Tibial nerve (tissue), 4 donors: ENCODE measurements at places on chromosomes 6 and 20. TPM values are rescaled to one million over a fixed set of nuclear protein-coding genes. Genes with fewer than 3 reads are reported as not detected.

DNA sequence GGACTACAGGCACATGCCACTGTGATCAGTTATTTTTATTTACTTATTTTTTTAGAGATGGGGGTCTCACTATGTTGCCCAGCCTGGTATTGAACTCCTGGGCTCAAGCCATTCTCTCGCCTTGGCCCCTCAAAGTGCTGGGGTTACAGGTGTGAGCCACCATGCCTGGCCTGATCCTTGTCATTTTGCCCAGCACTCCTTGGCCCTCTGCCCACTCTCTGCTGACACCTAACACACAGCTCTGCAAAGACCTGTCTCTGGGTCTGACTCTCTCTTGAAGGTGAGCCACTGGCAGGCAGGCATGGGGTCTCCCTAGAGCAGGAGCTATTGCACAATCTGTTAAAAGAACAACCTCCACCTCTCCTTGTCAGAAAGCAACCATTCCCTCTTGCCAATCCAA lies 155.6 kb downstream of the ZFP64 start:
- no peak overlapping the region for H3K4me3 ChIP-seq
- no peaks in the 10 kb centered on the region for H3K36me3 ChIP-seq
- H3K27ac ChIP-seq: no peak overlapping the region
- H3K27me3 ChIP-seq: no peaks in the 10 kb centered on the region
- no peak for DNase-seq

Gene CGA
- not detected for total RNA-seq

Gene CLDN20
- total RNA-seq: 2.9 TPM

GRCh38 chr6:22392711-22393110 lies 95.9 kb upstream of the PRL start:
- no peak for DNase-seq
- no peaks in the 10 kb centered on the region for H3K4me1 ChIP-seq
- no peak overlapping the region for H3K27ac ChIP-seq
- no peaks in the 10 kb centered on the region for H3K27me3 ChIP-seq
- H3K4me3 ChIP-seq: no peak overlapping the region

DNA sequence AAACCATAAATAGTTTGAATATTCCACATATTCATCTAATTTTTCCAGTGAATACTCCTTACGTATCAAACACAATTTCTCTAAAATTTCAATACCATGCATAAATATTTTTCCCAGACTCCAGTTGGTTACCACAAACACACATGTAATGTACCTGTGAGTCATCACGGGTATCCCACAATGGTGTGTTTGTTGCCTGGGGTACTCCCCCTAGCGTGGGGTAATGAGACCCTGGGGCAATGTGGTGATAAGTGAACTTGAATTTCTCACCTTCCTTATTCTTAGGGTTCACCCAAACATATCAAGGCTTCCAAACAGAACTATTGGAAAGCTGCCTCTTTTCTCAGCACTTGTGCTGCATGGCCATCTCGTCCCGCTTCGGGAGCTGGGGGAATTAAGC lies 51.0 kb downstream of the STX7 start:
- H3K36me3 ChIP-seq: no peaks in the 10 kb centered on the region
- no peaks in the 10 kb centered on the region for H3K4me1 ChIP-seq

Gene PHACTR1
- total RNA-seq: 1.5 TPM

GRCh38 chr6:30818391-30818841 lies 65.9 kb upstream of the DDR1 start:
- no peaks in the 10 kb centered on the region for H3K27me3 ChIP-seq
- H3K36me3 ChIP-seq: no peaks in the 10 kb centered on the region
- no peak overlapping the region for H3K4me3 ChIP-seq
- DNase-seq: no peak
- no peaks in the 10 kb centered on the region for H3K4me1 ChIP-seq
- no peak overlapping the region for H3K27ac ChIP-seq

Gene PKIG
- total RNA-seq: 78.2 TPM

Gene SULF2
- total RNA-seq: 40.9 TPM

- H3K27ac ChIP-seq: peak overlapping the region; percentile 99
- H3K36me3 ChIP-seq: no peaks in the 10 kb centered on the region
Measured at GRCh38 chr6:26021001-26021349, 58.4 kb downstream of the TRIM38 start.

DNA sequence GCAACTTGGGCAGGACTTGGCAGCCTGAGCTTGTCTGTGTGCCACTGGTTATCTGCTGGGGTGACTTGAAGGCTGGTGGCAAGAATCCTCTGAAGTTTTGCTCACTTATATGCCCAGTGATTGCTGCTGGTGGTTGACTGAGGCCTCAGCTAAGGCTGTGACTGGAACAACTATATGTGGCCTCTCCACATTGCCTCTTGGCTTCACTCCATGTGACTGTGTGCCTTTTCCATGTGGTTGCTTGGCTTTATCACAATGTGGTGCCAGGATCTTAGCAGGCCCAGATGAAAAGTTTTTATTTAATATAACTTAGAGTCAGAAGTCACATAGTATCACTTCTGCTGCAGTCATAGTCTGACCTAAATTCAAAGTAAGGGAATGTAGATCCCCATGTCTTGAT lies 104.5 kb downstream of the ADAT2 start:
- no peak for DNase-seq
- no peaks in the 10 kb centered on the region for H3K27me3 ChIP-seq
- no peaks in the 10 kb centered on the region for H3K4me1 ChIP-seq
- no peaks in the 10 kb centered on the region for H3K36me3 ChIP-seq
- H3K4me3 ChIP-seq: no peak overlapping the region
- H3K27ac ChIP-seq: no peak overlapping the region

Gene MUC21
- not detected for total RNA-seq

DNA sequence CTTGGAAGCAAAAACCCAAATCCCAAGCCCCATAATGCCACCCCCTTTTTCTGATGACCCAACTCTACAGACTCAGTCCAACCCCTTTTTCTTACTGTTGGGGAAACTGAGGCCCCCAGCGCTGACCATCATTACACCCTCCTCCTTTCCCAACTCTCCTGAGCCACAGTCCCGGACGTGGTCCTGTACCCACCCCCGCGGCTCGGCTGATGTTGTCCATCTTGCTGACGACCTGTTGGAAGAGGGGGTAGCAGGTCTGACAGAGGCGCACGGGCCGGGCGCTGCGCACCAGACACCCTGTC lies 533 bp downstream of the OSTM1 start:
- peak overlapping the region; percentile 70 for H3K27ac ChIP-seq
- H3K4me1 ChIP-seq: peaks cover 16% of the 10 kb centered on the region
- no peaks in the 10 kb centered on the region for H3K27me3 ChIP-seq
- H3K4me3 ChIP-seq: peak overlapping the region; percentile 95
- peaks cover 8% of the 10 kb centered on the region for H3K36me3 ChIP-seq

DNA sequence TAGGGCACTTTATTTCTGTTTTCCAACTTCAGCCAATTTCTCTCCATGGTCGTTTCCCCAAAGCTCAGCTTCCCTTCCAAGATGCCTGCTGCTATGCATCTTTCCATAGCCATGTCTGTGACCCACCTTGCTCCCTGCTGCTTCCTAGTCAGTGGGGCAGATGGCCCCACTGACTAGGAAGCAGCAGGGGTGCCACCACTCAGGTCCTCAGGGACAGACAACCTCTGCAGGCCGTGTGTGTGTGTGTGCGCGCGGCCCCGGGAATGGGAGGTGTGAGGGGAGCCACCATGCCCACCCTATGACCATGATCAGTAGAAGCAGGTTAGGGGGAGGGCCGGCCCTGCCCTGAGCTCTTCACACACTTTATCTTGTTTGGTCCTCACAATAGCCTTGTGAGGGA lies 2.7 kb upstream of the IP6K3 start:
- no peaks in the 10 kb centered on the region for H3K4me1 ChIP-seq
- H3K4me3 ChIP-seq: no peak overlapping the region
- no peaks in the 10 kb centered on the region for H3K36me3 ChIP-seq
- H3K27ac ChIP-seq: no peak overlapping the region
- H3K27me3 ChIP-seq: no peaks in the 10 kb centered on the region

DNA sequence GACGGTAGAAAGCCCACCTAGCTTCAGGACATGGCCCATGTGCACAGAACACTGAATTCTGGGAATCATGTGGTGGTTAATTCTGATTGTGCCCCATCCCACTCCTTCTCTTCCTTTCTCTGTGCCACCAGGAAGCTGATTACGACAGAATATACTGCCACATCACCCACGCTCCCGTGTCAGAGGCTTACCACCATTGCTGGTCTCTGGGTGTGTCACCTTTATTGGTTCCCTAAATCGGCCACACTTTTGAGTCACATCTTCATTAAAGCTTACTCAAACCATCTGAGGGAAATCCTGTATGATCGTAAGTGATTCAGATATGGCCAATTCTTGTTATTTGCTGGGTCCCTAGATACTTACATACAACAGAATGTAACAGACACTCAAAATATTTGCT lies 3.1 kb downstream of the TRMT6 start:
- no peak overlapping the region for H3K4me3 ChIP-seq
- H3K27me3 ChIP-seq: no peaks in the 10 kb centered on the region
- H3K36me3 ChIP-seq: no peaks in the 10 kb centered on the region
- no peak overlapping the region for H3K27ac ChIP-seq

- no peak overlapping the region for H3K4me3 ChIP-seq
- no peaks in the 10 kb centered on the region for H3K4me1 ChIP-seq
- H3K27ac ChIP-seq: no peak overlapping the region
- DNase-seq: no peak
- H3K36me3 ChIP-seq: no peaks in the 10 kb centered on the region
Measured at GRCh38 chr6:52098721-52099120, 11.3 kb upstream of the PKHD1 start.

Gene SIRPB2
- 28.5 TPM for total RNA-seq

DNA sequence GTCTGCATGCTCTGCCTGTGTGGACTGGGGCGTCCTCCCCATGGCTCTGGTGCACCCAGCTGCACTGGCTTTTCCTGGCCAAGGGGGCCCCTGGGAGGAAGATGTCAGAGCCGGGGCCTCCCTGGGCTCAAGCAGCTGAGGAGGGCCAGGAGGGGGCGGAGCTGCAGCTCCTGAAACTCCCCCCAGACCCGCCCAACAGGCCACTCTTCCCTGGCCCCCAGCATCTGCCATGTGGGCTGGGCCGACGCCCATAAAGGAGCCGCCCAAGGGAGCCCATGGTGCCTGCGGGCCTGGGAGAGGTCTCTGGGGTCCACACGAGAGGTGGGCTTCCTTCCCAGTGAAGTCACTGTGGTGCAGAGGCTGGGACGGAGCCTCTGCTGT lies 4.0 kb downstream of the RBBP8NL start:
- no peak for DNase-seq
- no peak overlapping the region for H3K27ac ChIP-seq
- no peaks in the 10 kb centered on the region for H3K36me3 ChIP-seq
- no peak overlapping the region for H3K4me3 ChIP-seq
- no peaks in the 10 kb centered on the region for H3K4me1 ChIP-seq

Gene CLIC5
- 6.6 TPM for total RNA-seq

Gene BTBD9
- 11.4 TPM for total RNA-seq

Gene TTBK1
- total RNA-seq: not detected

Gene GSTA2
- not detected for total RNA-seq

Gene FAM83C
- not detected for total RNA-seq

- H3K4me1 ChIP-seq: peaks cover 8% of the 10 kb centered on the region
- DNase-seq: no peak
- H3K36me3 ChIP-seq: no peaks in the 10 kb centered on the region
- no peaks in the 10 kb centered on the region for H3K27me3 ChIP-seq
- no peak overlapping the region for H3K27ac ChIP-seq
Measured at GRCh38 chr6:166604911-166605310, 18.4 kb upstream of the RAMACL start.

- H3K36me3 ChIP-seq: no peaks in the 10 kb centered on the region
- H3K4me1 ChIP-seq: no peaks in the 10 kb centered on the region
- no peaks in the 10 kb centered on the region for H3K27me3 ChIP-seq
- no peak overlapping the region for H3K4me3 ChIP-seq
- no peak for DNase-seq
Measured at GRCh38 chr6:148157841-148158240, 184.8 kb upstream of the SASH1 start.

- H3K4me3 ChIP-seq: peak overlapping the region; percentile 34
- peaks cover 57% of the 10 kb centered on the region for H3K4me1 ChIP-seq
- no peaks in the 10 kb centered on the region for H3K36me3 ChIP-seq
Measured at GRCh38 chr6:1604158-1605003, 5.3 kb upstream of the FOXC1 start.

DNA sequence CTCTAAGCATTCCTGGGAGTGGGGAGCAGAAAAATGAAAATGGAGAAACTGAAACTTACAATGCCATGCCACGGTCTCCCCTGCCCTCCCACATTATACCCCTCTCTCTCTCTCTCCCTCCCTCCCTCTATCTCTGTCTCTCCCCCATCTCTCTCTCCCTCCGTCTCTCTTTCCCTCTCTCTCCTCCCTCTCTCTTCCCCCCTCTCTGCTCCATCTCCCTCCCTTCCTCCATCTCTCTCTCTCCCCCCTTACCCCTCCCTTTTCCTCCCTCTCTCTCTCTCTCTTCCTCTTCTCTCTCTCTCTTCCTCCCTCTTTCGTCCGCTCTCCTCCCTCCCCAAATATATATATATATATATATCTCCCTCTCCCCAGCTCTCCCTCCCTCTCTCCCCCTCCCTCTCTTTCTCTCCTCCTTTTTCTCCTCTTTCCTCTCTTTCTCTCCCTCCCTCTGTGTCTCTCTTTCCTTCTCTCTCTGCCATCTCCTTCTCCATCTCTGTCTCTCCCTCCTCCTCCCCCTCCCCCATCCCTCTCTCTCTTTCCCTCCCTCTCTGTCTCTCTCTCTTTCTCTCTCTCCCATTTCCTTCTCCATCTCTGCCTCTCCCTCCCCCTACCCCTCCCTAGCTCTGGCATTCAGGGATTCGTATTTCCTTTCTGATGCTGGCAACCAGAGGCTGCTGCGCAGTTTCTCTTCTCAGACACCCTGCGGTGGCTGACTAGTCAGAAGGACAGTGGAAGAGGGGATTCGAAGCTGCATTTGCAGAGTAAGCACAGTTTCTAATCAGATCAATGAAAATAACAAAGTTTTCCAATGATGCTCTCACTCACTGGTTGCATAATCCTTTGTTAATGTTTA lies 13.9 kb upstream of the VAPB start:
- H3K4me3 ChIP-seq: no peak overlapping the region
- no peak overlapping the region for H3K27ac ChIP-seq
- no peaks in the 10 kb centered on the region for H3K27me3 ChIP-seq
- no peaks in the 10 kb centered on the region for H3K36me3 ChIP-seq
- DNase-seq: no peak
- no peaks in the 10 kb centered on the region for H3K4me1 ChIP-seq
